Spleen (tissue), 13 donors: ENCODE measurements at places on chromosomes 11 and 22. TPM values are rescaled to one million over a fixed set of nuclear protein-coding genes. Genes with fewer than 3 reads are reported as not detected.

DNA sequence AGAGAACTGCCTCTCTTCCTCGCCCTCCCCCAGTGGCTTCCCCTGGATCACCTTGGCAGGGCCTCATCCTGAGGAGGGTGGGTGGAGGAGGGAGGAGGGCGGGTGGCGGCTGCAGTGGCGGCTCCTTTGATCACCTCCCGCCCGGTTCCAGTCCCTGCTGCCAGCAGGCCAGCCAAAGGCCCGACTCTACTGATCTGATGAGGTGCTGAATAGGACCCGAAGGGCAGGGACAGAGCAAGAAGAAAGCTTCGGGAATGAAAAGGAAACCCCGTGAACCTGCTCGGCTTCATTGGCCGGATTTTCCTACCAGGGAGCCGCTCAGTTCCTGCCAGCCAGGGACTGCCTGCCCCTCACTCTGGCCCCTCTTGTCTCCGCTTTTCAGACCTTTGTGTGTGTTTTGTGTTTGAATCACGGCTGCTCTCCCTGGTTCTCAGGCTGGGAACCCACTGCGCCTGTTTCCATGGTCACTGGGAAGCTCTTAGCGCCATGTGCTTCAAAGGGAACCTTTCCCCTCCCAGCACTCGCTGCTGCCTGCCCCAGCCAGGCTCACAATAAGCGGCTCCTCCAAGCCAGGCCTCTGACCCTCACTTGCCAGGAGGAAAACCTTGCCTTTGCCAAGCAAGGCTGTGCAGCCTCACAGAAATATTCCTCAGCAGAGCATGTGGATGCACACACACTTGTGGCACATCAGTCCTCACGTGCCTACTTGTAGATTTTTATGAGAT lies 56.8 kb downstream of the C22orf31 start:
- no peaks in the 10 kb centered on the region for H3K4me1 ChIP-seq
- DNase-seq = no peak
- no peaks in the 10 kb centered on the region for H3K36me3 ChIP-seq

- H3K27me3 ChIP-seq = no peaks in the 10 kb centered on the region
- peaks cover 75% of the 10 kb centered on the region for H3K4me1 ChIP-seq
Measured at GRCh38 chr22:40244586-40244985, 66.9 kb downstream of the TNRC6B start.

- H3K27ac ChIP-seq = no peak overlapping the region
- no peaks in the 10 kb centered on the region for H3K27me3 ChIP-seq
- no peaks in the 10 kb centered on the region for H3K4me1 ChIP-seq
- DNase-seq = no peak
- no peak overlapping the region for H3K4me3 ChIP-seq
Measured at GRCh38 chr11:112013497-112014164, 11.6 kb upstream of the DLAT start.

GRCh38 chr22:32119568-32120235 lies 39.4 kb downstream of the C22orf42 start:
- H3K27ac ChIP-seq = no peak overlapping the region
- H3K4me3 ChIP-seq = no peak overlapping the region
- H3K27me3 ChIP-seq = no peaks in the 10 kb centered on the region
- DNase-seq = no peak

GRCh38 chr22:48846200-48846599 lies 981.5 kb downstream of the BRD1 start:
- H3K36me3 ChIP-seq = no peaks in the 10 kb centered on the region
- no peaks in the 10 kb centered on the region for H3K27me3 ChIP-seq
- H3K27ac ChIP-seq = no peak overlapping the region
- H3K4me1 ChIP-seq = no peaks in the 10 kb centered on the region

- peak overlapping the region; percentile 68 for H3K4me3 ChIP-seq
- DNase-seq = peak; percentile 92
- H3K4me1 ChIP-seq = peaks cover 76% of the 10 kb centered on the region
- H3K27ac ChIP-seq = peak overlapping the region; percentile 40
- H3K36me3 ChIP-seq = no peaks in the 10 kb centered on the region
- peaks cover 37% of the 10 kb centered on the region for H3K27me3 ChIP-seq
Measured at GRCh38 chr11:128686745-128687177, 7.1 kb upstream of the FLI1 start.

DNA sequence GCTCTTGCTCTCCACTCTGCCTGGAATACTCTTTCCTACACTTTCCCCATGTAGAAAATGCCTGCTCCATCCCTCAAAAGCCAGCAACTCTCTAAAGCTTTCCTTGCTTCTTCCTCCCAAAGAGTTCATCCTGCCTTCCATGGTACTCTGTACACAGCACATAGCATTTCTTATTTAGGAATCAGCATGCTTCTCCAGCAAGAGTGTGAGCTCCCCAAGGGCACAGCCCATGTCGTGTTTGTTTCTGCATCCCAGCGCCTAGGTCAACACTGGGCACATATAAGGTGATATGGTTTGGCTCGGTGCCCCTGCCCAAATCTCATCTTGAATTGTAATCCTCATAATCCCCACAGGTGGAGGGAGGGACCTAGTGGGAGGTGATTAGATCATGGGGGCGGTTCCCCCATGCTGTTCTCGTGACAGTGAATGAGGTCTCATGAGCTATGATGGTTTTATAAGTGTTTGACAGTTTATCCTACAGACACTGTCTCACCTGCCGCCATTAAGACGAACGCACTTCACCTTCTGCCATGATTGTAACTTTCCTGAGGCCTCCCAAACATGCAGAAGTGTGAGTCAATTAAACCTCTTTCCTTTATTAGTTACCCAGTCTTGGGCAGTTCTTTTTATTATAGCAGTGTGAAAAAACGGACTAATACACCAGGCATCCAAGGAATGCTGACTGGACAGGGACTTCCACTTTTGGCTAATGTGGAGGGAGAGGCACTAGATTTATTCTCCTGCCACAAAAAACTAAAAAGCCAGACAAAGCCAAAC lies 8.2 kb downstream of the VPS37C start:
- no peak overlapping the region for H3K4me3 ChIP-seq
- H3K36me3 ChIP-seq = no peaks in the 10 kb centered on the region
- peak; percentile 38 for DNase-seq
- H3K27me3 ChIP-seq = no peaks in the 10 kb centered on the region

DNA sequence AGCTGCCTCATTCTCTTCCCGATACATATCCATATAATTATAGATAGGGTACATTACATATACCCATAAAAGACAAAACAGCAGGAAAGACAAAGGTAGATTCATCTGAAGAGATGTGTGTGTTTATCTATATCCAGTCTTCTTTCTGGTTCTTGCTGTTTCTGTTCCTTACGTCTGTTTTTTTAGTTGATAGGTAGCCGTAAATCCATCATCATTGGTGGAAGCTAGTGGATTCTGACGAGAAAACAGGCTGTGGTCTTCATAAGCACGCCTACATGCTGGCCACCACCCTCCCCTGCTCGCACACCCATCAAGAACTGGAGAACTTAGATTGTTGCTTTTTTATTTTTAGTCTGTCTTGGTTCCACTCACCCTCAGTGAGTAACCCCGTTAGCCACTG lies 51.6 kb downstream of the ARFGAP2 start:
- H3K36me3 ChIP-seq = no peaks in the 10 kb centered on the region
- DNase-seq = no peak
- H3K27me3 ChIP-seq = no peaks in the 10 kb centered on the region
- H3K4me3 ChIP-seq = no peak overlapping the region
- no peak overlapping the region for H3K27ac ChIP-seq

GRCh38 chr11:61567286-61568061 lies 13.4 kb downstream of the SYT7 start:
- H3K27me3 ChIP-seq = no peaks in the 10 kb centered on the region
- H3K36me3 ChIP-seq = no peaks in the 10 kb centered on the region
- no peak overlapping the region for H3K27ac ChIP-seq
- no peak overlapping the region for H3K4me3 ChIP-seq
- H3K4me1 ChIP-seq = peaks cover 3% of the 10 kb centered on the region

The RASD2 gene
- polyA plus RNA-seq = 0.04 TPM

The OR1S2 gene
- polyA plus RNA-seq = not detected

- H3K36me3 ChIP-seq = no peaks in the 10 kb centered on the region
- H3K4me3 ChIP-seq = no peak overlapping the region
- no peak overlapping the region for H3K27ac ChIP-seq
- peaks cover 8% of the 10 kb centered on the region for H3K4me1 ChIP-seq
Measured at GRCh38 chr22:33889748-33890147, 30.5 kb downstream of the LARGE1 start.

GRCh38 chr11:27965559-27965958 lies 142.4 kb downstream of the KIF18A start:
- H3K27me3 ChIP-seq = no peaks in the 10 kb centered on the region
- no peaks in the 10 kb centered on the region for H3K4me1 ChIP-seq
- no peak overlapping the region for H3K4me3 ChIP-seq
- no peak overlapping the region for H3K27ac ChIP-seq
- no peaks in the 10 kb centered on the region for H3K36me3 ChIP-seq

GRCh38 chr22:38963872-38964271 lies 6.5 kb downstream of the APOBEC3A start:
- H3K36me3 ChIP-seq = peaks cover 42% of the 10 kb centered on the region
- H3K27me3 ChIP-seq = no peaks in the 10 kb centered on the region
- no peak overlapping the region for H3K27ac ChIP-seq
- peaks cover 5% of the 10 kb centered on the region for H3K4me1 ChIP-seq
- H3K4me3 ChIP-seq = no peak overlapping the region

GRCh38 chr11:95668131-95668530 lies 121.5 kb downstream of the FAM76B start:
- H3K27ac ChIP-seq = no peak overlapping the region
- peaks cover 6% of the 10 kb centered on the region for H3K4me1 ChIP-seq
- DNase-seq = no peak
- no peaks in the 10 kb centered on the region for H3K36me3 ChIP-seq

DNA sequence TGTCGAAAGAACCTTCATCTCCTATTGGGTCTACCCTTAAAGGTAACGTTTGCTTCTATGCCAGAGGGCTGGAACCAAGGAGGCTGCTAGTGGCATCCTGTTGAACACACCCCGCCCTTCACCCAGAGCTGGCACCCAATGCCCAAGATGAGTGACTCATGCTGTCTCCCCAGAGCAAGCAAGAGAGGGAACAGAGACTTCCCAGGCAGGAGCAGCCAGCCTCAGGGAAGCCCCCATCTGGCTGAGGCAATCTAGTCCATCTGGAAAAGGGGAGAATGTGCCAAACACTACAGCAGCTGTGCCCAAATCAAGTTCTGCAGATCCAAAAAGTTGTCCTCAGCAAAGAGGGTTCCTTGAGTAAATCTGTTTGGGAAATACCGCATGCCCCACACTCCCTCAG lies 91.9 kb upstream of the TP53I11 start:
- H3K4me1 ChIP-seq = peaks cover 27% of the 10 kb centered on the region
- H3K27me3 ChIP-seq = no peaks in the 10 kb centered on the region
- no peaks in the 10 kb centered on the region for H3K36me3 ChIP-seq

DNA sequence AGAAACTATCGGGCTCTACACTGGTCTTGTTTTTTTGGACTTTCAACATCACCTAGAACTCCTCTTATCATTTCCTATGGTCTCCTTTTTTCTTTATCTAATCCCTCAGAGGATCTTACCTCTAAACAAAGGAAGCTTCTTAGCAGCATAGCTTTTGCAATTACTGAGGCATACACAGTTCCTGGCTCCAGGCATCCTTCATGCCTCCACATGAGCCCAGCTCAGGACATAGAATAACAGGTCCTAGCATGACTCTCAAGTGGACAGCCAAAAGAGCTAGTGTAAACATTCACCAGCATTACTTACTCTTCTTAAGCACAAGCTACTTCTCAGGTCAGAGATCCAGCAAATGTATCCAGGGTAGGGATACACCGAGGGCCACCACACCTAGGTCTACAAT lies 17.1 kb downstream of the CFAP300 start:
- no peaks in the 10 kb centered on the region for H3K36me3 ChIP-seq
- no peak overlapping the region for H3K4me3 ChIP-seq
- H3K27ac ChIP-seq = no peak overlapping the region
- H3K27me3 ChIP-seq = no peaks in the 10 kb centered on the region

DNA sequence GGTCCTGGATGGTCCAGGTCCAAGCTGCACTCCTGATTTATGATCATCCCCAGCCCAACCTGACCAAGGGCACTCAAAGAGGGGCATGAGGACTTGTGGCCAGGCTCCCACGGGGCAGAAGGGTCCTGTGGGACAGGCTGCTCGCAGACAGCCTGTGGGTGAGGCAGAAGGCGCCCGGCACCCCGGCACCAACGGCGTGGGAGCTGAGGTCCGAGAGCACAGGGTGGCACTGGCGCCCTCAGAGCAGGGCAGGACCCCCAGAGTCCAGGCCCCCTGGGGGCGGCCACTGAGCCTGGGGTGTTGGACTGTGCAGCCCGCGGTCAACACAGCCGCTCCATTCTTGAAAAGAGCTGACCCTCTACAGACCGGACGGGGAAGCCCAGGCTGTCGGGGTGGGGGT lies 3.3 kb downstream of the IL17REL start:
- H3K36me3 ChIP-seq = no peaks in the 10 kb centered on the region
- H3K27me3 ChIP-seq = peaks cover 15% of the 10 kb centered on the region
- H3K4me3 ChIP-seq = no peak overlapping the region
- no peak overlapping the region for H3K27ac ChIP-seq
- no peak for DNase-seq

DNA sequence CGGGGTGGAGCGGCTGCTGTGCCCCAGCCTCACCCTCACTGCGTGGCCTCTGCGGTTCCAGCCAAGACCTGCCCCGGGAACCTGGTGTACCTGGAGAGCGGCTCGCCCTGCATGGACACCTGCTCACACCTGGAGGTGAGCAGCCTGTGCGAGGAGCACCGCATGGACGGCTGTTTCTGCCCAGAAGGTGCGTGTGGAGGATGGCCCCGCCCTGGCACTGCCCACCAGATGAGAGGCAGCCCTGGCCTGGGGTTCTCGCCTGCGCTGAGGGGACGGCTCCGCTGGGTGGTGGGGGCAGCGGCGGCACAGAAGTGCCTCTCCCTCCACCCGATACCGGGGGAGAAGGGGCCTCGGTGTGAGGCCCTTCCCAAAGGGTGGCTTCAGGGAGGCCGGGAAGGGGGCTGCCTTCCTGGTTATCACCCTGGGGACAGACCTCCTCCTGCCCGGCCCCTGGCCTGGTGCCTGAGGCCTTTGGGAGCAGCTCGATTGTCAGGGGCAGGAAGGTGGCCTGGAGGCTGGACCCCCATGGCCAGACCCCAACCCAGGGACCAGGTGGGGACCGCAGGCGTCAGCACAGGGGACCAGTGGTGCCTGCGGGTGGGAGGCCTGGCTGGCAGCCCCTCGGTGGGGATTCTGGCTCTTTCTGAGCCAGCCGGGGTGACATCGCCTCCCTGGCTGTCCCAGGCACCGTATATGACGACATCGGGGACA lies 7.1 kb downstream of the MUC2 start:
- no peaks in the 10 kb centered on the region for H3K4me1 ChIP-seq
- DNase-seq = peak; percentile 62
- no peak overlapping the region for H3K4me3 ChIP-seq
- H3K27ac ChIP-seq = no peak overlapping the region

GRCh38 chr22:48868554-48868953 lies 959.1 kb downstream of the BRD1 start:
- no peaks in the 10 kb centered on the region for H3K4me1 ChIP-seq
- H3K4me3 ChIP-seq = no peak overlapping the region
- no peaks in the 10 kb centered on the region for H3K27me3 ChIP-seq

- H3K36me3 ChIP-seq = no peaks in the 10 kb centered on the region
- peak overlapping the region; percentile 87 for H3K27ac ChIP-seq
- H3K4me3 ChIP-seq = no peak overlapping the region
- no peaks in the 10 kb centered on the region for H3K27me3 ChIP-seq
Measured at GRCh38 chr22:23220485-23221350, 40.4 kb downstream of the BCR start.

DNA sequence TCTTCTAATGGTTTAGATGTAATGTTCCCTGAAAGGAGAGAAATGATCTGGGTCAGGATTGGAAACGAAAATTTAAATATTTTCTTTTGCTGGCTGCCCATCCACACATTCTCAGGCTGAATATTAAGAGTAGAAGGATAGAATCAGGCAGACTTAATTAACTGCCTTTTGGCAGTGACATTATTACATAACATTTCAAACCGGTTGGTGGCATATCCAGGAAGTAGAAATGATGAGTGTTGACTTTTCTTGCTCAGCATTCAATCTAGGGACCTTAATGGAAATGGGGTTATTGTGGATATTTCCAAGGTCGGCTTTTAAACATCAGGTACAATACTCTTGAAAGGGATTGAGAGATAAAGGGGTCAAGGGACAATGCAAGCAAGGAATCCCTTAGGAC lies 677.4 kb upstream of the ARHGAP42 start:
- H3K27me3 ChIP-seq = no peaks in the 10 kb centered on the region
- H3K36me3 ChIP-seq = no peaks in the 10 kb centered on the region
- H3K4me3 ChIP-seq = no peak overlapping the region
- H3K27ac ChIP-seq = no peak overlapping the region
